ENCODE measurements at places on chromosomes 11 and 22.

DNA sequence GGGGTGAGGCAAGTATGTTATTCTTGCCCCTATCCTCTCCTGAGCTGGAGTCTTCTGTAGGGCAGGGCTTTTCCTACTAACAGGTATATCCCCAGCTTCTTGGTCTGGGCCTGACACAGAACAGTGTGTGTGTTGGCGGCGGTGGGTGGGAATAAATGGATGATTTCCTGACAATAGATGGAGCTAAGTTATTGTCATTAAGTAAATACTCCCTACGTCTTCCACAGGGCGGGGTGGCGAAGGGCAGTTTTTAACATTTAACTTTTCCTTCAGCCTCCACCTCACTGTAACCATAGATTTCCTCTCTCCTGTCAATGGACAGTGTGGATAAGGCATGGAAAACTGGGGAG is 11.7 kb upstream of the SMPD1 start:
- no peak for DNase-seq

DNA sequence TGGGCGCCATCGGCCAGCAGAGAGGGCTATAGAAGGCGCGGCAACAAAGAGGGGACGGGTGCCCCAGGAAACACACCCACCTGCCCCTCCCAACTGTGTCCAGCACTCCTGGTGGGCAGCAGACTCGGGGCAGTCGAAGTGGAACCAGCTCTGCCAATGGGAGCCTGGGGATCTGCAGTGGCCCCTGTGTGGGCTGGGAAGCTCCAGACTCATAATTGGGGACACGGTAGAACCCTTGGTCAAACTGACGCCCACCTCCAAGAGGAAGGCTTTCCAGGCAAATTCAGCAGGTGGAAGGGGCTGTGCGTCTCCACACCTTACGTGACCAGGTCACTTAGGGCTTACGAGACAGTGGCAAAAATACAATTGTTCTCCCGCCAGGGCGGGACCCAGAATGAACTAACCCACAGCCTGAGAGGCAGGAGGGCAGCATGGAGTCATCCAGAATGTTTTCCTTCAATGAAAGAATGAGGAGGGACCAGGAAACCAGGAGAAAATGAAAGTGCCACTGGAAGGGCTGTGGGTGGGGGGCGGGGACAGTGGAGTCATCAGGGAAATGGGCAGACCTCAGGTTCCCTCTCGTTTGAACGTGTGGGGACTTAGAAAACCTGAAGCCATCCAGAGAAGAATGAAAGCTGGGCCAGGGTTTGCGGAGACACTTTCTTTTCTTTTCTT is 53.2 kb upstream of the SHANK2 start:
- DNase-seq = no peak

DNA sequence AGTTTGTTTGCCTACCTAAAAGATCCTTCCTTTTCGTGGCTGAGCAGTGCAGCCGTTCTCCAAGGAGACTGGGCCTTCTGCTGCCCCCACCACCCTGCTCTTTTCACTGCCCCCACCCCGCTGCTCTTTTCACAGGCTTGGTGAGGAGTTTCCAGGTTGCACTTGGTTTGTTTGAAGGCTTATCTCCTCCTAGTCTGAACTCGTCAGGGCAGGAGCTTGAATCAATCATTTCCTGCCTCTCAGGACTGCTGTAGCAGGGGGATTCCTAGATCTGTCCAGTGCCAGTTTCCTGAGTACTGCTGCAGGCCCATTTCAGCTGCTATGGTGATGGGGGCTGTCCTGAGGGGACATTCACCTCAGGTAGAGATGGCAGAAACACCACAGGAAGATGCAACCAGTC is 10.0 kb downstream of the MED15 start:
- DNase-seq = no peak

DNA sequence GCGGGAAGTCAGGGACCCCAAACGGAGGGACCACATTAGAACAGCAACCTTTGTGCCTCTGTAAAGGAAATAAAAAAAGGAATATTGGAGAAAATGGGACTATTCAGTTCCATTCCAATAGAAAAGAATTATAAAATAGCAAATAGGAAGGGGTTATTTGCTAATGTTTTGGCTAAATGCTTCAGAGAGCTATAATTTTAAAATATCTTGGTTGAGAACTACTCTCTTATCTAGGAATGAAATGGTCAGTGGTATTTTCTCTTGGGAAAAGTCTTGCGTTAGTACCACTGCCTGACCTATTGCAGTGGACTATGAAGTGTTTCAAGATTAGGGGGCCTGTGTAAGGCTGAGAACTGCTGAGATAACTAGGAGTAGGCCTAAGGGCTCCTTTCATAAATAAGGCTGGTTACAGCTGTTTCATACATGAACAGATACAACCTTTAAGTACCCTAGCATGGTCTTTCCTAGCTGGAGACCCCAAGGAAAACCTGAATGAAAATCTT is 6.9 kb upstream of the WEE1 start:
- DNase-seq = no peak

GRCh38 chr11:20126724-20127123 is 33.6 kb downstream of the DBX1 start:
- no peak for DNase-seq

DNA sequence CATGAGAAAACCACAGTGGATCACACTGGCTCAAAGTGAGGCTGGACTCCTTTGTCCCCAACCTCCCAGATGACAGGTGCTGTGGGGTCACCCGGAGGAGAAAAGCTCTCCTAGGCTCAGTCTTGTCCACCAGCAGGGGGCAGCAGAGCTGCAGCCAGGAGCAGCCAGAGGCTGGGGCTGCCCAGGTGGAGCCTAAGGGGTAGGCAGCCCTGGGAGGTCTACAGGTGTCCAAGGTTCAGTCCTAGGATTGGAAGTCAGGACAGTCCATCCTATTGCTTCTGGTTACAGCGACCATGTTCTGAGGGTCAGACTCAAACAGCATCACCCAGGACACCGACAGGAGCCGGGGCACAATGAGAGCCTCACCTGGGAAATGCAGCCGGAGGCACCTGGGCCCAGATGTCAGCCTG is 77.6 kb upstream of the IGLL5 start:
- DNase-seq = peak; percentile 77

DNA sequence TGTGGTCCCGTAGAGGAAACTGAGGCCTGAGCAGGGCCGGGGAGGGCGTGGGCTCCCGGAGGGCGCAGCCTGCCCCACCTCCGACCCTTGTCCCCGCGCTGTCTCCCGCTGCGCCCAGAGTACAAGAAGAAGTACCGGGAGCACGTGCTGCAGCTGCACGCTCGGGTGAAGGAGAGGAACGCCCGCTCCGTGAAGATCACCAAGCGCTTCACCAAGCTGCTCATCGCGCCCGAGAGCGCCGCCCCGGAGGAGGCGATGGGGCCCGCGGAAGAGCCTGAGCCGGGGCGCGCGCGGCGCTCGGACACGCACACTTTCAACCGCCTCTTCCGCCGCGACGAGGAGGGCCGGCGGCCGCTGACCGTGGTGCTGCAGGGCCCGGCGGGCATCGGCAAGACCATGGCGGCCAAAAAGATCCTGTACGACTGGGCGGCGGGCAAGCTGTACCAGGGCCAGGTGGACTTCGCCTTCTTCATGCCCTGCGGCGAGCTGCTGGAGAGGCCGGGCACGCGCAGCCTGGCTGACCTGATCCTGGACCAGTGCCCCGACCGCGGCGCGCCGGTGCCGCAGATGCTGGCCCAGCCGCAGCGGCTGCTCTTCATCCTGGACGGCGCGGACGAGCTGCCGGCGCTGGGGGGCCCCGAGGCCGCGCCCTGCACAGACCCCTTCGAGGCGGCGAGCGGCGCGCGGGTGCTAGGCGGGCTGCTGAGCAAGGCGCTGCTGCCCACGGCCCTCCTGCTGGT is 1.9 kb downstream of the NLRP6 start:
- peak; percentile 43 for DNase-seq

DNA sequence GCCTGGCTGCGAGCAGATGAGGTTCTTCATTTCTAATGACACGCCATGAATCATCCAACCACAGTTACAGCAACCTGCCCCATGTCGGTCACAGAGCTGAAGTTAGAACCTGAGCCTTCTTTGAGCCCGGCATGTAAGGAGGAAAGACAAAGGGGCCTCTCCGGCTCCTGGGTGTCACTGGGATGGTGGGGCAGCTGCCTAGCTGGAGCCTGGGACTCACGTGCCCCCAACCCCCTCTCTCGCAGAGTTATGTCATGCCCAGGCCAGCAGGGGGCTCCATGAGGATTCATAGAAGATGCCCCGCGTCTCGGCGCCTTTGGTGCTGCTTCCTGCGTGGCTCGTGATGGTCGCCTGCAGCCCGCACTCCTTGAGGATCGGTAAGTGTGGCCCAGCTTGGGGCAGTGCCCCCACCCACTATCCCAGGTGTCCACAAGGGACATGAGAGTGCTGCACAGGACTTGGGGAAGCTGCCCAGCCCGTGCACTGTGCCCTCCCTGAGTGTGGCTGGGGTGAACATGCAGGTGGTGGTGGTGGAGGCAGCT is 148.5 kb downstream of the GRIK4 start:
- peak; percentile 61 for DNase-seq

- no peak for DNase-seq
Measured at GRCh38 chr11:62921201-62921572, at the start of gene CHRM1. TSS of gene CHRM1 (minus strand) at chr11:62921363. CDS start at chr11:62911100, 10,263 bp downstream.

- no peak for DNase-seq
Measured at GRCh38 chr11:118117790-118118601, 31.2 kb upstream of the SMIM35 start.
